GM13977 (cell line): ENCODE measurements at places on chromosomes 1 and 21.

GRCh38 chr1:39758556-39759435 is 12.4 kb downstream of the OXCT2 start:
- DNase-seq: no peak

DNA sequence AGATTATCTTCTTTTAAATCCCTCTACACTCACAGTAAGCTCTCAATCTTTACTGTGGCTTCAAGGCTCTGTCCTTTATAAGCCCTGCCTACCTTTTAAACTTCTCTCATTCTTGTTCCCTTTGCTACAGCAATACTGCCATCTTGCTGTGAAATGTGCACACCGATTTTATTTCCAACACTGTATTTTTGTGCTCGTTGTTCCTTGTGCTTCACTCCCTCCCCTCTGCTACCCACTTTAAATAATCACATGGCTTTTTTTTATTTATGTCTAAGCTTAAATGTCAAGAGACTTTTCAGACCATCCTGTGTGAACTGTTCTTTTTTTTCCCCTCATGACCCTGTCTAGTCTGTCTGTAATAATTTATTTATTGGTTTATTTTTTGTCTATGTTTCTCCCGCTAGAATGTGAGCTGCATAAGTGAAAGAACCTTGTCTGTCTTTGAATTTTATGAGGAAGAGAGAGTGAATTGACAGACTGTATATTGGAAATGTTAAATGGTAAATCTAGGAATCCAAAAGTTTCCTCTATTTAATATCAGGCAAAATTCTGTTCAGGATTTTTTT is 45.7 kb downstream of the ABCD3 start:
- peak; percentile 25 for DNase-seq

- DNase-seq: peak; percentile 28
Measured at GRCh38 chr21:25191141-25191540, 416.1 kb downstream of the MRPL39 start.

GRCh38 chr1:47676311-47677054 is 238.6 kb downstream of the FOXD2 start:
- no peak for DNase-seq

DNA sequence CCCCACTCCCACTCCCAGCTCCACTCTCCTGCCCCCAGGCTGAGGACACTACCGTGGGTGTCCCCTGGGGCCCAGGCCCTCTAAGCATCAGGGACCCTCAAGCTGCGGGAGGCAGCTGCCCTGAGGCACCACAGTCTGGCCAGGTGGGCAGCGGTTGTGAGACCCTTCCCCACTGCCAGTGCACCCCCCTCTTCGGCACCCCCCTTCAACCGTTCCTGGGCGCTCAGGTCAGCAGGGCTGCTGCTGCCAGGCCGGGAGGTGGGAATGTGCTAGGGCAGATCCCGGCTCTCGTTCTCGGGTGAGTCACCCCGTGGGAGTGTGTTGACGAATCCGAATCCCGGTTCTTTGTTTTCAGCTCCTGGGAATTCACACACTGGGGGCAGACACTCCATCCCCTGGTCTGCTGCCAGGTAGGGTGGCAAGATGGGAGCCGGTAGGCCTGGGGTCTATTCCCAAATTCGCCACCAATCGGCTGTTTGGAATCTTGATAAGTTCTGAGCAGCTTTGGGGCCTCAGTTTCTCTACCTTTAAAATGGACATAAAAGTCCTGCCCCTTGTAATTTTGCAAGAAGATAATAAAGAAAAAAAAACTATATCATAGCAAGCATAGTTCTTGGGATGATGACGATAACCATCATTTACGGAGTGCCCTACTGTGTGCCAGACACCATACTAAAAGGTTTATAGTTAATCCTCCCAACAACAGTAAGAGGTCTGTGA is 28.5 kb upstream of the CASZ1 start:
- DNase-seq: no peak

- DNase-seq: no peak
Measured at GRCh38 chr1:223198628-223198965, 55.5 kb upstream of the TLR5 start.

DNA sequence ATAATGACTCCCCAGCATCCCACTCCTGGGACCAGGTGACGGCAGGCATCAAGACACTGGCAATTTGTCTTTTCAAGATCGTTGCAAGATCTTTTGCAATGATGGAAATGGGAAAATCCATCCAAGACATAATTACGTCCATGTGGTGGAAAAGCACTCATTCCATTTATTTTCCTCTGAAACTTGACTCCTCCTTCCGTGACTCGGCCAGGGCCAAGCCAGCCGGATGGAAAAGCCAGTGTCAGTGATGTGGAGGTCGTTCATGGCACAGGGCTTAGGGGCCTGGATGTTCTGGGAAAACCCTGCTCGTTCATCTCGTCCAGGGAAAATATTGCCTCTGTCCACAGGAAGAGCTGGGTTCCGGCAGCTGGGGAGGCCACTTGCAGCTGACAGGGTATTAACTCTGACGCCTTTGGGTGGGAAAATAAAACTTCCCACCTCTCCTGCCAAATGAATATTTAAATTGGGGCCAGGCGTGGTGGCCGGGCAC is 46.2 kb downstream of the C1orf198 start:
- no peak for DNase-seq

DNA sequence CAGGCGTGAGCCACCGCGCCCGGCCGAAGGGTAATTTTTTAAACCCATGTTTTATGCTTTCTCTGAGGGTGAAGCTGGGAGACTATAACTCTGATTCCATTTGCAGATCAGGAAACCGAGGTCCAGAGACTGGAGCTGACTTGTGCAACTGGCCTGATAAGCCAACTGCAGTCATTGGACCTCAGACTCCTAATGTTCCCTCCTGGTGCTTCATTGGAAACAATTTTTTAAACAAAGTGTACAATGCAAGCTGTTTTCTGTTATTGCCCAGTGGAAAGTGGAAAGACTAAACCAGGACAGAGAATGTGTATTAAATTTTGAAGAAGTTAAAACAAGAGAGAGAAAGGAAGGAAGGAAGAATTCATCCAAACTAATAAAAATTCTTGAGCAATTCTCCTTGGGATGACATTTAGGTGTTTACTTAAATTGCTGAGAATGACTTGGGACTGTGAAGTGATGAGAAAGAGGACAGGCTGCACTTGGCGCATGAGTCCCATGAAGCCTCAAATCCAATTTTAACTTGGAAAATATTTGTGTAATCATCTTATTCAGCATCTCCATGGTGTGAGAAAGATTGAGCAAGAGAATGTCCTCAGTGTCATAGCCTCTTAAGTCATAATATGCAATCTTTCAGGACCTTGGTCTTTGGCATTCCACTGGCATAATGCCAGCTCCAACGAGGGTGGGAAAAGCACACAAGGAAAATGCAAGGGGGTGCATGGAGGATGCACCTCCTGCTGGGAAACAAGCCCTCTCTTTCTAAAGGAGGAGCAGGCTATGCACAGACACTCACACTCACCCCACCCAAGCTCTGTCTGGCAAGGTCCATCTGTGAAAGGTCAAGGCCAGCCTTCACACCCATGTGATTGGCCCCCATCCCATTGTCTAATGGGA is 342.0 kb downstream of the SIPA1L2 start:
- no peak for DNase-seq

- peak; percentile 25 for DNase-seq
Measured at GRCh38 chr1:224852901-224853568, 76.4 kb upstream of the DNAH14 start.

- no peak for DNase-seq
Measured at GRCh38 chr1:234683861-234684632, 74.1 kb upstream of the IRF2BP2 start.

DNA sequence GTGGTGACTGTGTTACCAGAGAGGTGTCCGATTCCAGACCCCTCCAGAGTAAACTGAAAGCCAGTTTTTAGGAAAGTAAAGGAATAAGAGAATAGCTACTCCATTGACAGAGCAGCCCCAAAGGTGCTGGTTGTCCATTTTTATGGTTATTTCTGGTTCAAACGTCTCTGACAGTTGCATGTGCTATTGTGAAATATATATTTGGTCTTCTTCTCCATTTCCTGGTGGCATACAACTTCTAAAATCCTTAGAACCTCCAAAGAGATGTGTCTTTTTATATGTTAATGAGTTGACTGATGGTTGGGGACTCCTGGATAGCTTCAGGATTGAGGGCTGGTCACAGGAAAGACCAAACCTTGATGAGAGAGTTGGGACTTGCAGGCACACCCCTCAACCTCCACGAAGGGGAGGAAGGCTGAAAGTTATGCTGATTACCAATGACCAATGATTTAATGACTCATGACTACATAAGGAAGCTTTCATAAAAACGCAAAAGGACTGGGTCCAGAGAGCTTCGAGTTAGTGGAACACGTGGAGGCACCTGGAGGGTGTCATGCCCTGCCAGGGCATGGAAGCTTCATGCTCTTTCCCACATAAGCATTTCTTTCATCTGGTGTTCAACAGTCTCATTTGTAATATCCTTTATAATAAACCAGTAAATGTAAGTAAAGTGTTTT is 100.7 kb downstream of the SLC16A1 start:
- DNase-seq: no peak

GRCh38 chr1:234963180-234963903 is 165.3 kb downstream of the TOMM20 start:
- DNase-seq: peak; percentile 88

GRCh38 chr1:208242146-208242545 is 2.0 kb downstream of the PLXNA2 start:
- no peak for DNase-seq
